ENCODE measurements at places on chromosomes 1 and 21.
A peak's percentile ranks its signal among the peaks of the same experiment; 100 is the strongest.

- DNase-seq, result no peak
Observed at GRCh38 chr1:213561870-213562269, 425.9 kb upstream of the PROX1 start.

- no peak for DNase-seq
Observed at GRCh38 chr1:26542771-26543451, 13.3 kb downstream of the RPS6KA1 start.

DNA sequence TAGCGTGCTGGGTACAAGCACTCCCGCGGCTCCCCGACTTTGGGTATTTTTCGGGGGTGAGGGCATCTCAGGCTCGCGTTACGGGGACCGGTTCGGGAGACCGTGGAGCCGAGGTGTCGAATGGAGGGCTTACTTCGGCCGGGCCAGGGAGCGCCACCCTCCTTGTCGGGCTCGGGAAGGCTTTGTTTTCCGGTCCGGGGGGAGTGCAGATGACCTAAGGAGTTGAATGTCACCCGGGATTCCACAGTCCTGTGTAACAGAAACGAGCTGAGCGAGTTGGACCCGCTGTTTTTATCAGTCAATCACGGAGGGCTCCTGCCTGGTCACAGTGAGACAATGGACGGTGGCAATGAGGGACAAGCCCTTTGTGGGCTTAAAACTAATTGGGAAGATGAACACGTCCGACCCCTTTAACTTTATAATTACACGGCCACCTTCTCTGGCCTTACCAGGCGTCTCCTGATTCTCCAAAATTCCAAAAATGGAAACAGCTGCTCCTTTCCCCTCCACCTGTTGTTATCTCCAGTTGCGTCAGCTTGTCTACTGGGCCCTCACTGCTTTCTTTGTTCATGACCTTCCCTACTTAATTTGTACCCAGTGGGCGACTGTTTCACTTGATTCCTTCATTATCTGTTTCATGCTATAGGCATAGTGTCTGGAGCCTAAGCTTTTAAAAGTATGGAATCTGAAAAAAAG is 929 bp upstream of the TRIM45 start:
- no peak for DNase-seq

GRCh38 chr1:220748089-220748934 is at the start of gene MTARC2:
Gene MTARC2, plus strand, starts transcription at chr1:220748322. Its CDS starts 210 bp downstream, at chr1:220748532.
- peak; percentile 86 for DNase-seq

GRCh38 chr1:150477733-150478132 is 9.5 kb upstream of the TARS2 start:
- no peak for DNase-seq

GRCh38 chr1:8016210-8016894 is 9.8 kb downstream of the ERRFI1 start:
- no peak for DNase-seq

GRCh38 chr1:118878661-118879060 is 109.5 kb downstream of the TBX15 start:
- no peak for DNase-seq

DNA sequence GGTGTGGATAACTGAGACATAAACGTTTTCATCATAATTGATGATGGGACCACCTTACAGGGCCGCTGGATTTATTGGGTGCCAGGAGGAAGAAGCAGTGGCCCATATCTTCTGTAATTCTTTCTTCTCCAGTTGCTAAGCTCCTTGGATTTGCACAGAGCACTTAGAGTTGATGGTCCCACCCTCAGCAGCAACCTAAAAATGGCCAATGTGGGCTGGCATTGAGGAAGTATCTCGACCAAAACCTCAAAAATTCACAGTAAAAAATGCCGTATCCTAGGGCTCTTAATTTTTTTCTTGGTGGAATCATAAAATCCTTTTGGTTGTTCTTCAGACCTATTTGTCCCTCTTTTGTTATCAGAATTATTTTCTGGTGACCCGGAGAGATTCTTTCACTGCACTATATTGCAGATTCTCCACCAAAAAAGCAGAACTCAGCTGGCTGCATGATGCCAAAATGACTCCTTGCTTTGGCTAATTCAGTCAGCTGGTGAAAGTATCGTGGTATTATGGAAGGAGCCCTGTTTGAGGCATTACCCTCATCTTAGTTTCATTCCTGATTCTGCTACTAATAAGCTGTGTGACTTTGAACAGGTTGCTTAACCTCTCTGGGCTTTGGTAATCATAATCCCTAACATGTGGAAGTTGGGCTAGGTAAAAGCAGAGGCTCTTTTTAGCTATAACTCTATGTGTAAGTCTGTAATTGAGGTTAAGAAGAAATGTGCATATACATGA is 27.6 kb downstream of the KIRREL1 start:
- DNase-seq, result no peak

DNA sequence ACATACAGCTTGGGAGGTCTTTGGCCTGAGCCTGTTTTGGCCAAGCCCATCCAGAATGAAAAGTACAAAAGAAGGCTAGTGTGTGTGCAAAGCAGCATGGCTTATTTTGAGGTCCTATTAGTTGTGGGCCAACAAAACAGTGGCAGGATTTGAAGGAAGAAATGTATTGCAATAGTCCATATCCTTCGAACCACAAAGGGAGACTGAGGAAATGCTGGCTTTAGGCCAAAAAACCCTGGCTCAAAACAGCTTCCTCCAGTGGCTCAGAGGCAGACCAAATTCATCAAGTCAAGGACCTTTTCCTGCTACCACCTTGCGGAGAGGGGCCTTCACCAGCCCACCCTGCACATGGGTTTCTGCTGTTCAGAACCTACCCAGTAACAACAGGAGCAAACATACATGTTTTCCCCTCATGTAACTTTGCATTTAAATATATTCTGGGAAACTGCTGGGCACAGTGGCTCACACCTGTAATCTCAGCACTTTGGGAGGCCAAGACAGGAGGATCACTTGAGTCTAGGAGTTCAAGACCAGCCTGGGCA is 43.3 kb downstream of the VPS26C start:
- DNase-seq, result no peak

DNA sequence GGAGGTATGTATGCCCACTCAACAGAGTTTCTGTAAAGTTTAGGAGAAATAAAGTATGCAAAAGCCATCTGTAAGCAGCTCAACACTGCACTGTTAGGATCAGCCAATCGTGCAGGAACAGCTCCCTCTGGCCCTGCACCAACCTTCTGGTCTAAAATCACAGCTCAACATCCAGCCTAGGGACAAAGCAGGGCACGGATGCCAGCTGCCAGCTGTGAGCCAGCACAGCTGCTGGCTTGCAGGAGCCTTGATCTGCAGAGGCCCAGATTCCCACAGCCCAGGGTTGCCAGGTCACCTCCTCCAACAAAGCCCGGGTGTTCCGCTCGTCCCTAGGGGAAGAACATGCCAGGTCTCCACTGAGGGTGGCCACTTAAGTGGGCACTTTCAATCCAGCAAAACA is 8.6 kb downstream of the ACOT7 start:
- DNase-seq, result peak; percentile 71

- no peak for DNase-seq
Observed at GRCh38 chr1:145990249-145990855, 6.0 kb downstream of the TXNIP start.

DNA sequence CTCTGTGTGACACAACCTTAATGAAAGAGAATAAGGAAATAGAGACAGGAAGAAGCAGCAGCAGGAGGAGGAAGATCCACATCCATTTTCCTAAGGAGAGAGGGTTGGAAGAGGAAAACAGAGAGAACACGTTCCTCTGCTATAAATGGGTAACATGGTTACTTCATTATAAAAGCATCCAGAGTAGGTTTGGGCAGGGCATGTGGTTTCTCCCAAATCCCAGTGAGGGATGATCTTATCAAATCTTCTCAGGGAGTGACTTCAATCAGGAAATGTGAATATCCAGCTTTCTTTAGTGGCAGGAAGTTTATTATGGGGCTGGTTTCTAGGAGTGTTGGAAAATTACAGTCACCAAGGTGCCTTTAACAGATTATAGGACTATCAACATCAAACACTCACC is 11.1 kb downstream of the CYP2J2 start:
- no peak for DNase-seq

DNA sequence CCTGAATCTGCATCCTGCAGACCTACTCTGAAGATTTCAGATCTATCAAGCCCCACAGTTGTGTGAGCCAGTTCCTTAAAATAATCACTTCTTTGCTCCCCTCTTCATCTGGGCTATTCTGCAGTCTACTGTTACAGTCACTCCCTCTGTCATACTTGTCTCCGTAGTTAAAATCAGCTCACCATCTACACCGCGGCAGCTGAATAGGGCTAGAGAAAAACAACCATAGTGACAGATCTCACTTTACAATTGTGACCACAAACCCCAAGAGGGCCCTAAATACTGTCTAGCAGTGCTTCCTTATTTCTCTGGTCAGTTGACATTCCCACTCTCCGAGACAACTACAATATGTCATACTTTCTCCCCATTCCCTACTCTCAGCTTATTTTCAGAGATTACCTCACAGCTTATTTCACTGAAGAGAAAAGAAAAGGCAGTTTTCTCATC is 12.9 kb downstream of the DESI2 start:
- no peak for DNase-seq

DNA sequence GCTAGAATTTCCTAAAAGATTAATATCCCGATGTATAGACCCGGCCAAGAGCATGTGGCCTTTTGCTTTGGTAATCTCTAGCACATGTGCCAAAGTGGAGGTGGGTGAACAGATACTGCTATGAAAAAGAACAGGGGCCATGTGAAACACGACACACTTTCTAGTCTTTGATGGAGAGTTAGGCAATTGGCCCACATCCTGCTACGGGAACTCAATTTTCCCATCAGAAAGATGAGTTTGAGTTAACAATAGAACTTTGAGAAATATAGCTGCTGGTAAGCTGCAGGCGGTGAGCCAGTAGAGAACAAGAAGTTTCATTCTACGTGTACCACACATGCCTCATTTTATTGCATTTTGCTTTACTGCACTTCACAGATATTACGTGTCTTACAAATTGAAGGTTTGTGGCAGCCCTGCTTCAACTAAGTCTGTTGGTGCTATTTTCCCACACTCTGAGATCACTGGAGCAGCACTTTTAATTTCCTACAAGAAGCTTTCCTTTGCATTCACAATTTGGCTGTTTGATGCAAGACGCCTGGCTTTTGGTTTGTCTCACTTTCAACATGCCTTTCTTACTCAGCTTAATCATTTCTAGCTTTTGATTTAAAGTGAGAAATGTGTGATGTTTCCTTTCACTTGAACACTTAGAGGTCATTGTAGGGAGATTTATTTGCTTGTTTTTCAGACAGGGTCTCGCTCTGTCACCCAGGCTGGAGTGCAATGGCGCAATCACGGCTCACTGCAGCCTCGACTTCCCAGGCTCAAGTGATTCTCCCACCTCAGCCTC is 46.3 kb downstream of the HTR6 start:
- DNase-seq, result no peak

GRCh38 chr1:13701271-13701640 is 1.3 kb downstream of the PRDM2 start:
- DNase-seq, result no peak

- DNase-seq, result no peak
Observed at GRCh38 chr1:112296908-112297307, 99.1 kb upstream of the CTTNBP2NL start.

DNA sequence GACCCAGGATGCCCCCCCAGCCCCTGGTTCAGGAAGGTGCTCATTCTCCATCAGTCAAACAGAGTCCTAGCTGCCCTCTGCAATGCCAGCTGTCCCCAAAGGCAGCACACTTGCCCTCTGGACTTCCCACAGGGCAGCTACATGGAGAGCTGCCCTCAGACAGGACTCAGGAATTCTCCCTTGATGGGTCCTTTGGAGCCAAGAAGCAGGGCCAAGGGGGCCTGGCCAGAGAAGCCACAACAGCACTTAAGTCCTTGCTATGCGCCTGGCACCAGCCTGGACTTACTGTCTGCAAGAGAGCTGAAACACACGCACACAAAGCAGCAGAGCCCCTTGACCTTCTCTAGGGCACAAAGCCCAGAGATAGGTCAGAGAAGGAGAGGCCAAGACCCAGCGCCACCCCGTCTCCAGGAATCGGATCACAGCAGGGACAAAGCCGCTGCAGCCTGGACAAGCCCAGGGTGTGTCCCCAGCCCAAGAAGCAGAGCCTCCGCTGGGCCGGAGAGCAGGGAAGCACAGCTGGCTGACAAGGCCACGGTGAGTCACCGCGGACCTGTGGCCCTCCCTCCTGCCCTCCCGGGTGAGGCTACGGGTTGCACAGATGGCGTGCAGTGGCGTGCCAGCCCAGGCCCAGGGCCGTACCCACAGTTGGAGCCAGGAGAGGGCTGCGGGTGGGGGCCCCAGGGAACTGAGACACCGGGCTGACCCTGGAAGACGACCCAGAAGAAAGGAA is 1.7 kb downstream of the WNT9A start:
- DNase-seq, result peak; percentile 56

- no peak for DNase-seq
Observed at GRCh38 chr1:29629401-29629800, 393.1 kb downstream of the PTPRU start.

DNA sequence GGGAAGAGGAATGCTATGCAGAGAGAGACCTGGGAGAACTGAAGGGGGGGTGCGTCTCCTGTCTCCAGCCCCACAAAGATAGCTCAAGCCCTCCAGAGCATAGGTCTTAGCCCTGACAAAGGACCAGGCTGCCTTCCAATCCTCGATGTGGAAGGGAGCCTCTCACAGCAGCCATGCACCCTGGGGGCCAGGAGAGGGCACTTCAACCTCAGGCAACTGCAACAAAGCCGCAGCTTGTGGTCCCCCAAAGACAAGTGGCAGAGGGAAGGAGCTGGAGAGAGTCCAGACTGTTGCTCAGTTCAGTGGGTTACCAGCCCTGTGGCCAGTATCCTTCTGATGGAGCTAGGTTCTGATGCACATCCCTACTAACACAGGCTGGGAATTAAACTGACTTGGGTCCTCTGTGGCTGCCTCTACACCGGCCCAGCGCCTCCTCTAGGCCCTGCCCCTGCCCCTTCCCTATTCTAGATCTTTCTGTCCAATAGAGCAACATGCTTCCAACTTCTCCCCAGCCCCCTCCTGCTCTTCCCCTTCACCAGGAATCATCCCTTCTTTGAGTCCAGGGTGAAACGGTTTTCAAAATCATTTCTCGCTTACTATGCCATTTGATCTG is 100.7 kb upstream of the SPATA6 start:
- DNase-seq, result peak; percentile 34

DNA sequence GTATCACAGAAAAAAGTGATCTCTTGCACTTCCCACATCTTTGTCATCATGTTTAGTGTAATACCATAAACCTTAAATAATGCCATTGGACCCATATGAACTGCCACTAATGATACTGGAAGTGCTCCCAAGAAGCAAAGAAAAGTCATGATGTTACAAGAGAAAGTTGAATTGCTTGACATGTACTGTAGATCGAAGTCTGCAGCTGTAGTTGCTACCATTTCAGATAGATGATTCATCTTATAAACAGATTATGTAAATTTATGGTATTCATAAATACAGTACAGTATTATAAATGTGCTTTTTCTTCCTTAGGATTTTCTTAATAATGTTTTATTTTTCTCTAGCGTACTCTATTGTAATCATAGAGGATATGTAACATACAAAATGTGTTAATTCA is 30.1 kb upstream of the LAMC2 start:
- DNase-seq, result no peak

DNA sequence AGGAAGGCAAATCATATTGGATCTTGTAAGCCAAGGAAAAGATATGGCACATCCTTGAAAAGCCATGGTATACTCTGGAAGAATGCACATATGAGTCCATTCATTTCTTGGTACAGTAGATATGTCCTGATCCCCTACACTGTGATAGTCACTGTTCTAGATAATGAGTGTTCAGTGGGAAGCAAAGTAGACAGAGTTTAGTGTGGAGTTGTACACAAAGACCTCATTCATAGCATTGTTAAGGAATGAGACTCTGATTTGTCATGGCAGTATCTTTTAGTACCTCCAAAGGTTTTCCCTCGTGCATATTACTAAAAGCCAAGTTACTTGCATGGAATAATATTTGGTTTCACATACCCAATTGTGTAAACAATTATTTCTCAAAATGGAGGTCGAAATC is 204.7 kb downstream of the NFIA start:
- peak; percentile 21 for DNase-seq
